A549 treated with DMSO at 1 μM for 4 hours (cell line): ENCODE measurements at places on chromosomes 1 and 21. TPM values are rescaled to one million over a fixed set of nuclear protein-coding genes. Genes with fewer than 3 reads are reported as not detected.

Gene UBE2J2
- total RNA-seq = 35.4 to 51.3 TPM (median 47.1 TPM) in 5 replicates

Gene OR2L2
- total RNA-seq = not detected in 5 replicates

Gene CD247
- total RNA-seq = 0.15 to 0.31 TPM (median 0.19 TPM) in 4 of 5 replicates, not detected in the other

Gene C1QA
- total RNA-seq = not detected in 5 replicates

Gene MIXL1
- 0.07 to 0.10 TPM in 2 of 5 replicates, not detected in the others for total RNA-seq

Gene FLAD1
- total RNA-seq = 40.1 to 46.0 TPM (median 41.6 TPM) in 5 replicates

Gene LAPTM5
- 0.07 to 0.36 TPM (median 0.14 TPM) in 5 replicates for total RNA-seq

Gene ERI3
- total RNA-seq = 46.1 to 62.4 TPM (median 56.7 TPM) in 5 replicates

Gene TNNI3K
- not detected in 5 replicates for total RNA-seq

Gene FCRL5
- total RNA-seq = not detected in 5 replicates

Gene SPAG17
- total RNA-seq = not detected in 5 replicates

Gene NBPF4
- total RNA-seq = 0.14 to 0.25 TPM (median 0.25 TPM) in 5 replicates
